ENCODE measurements at places on chromosomes 13 and 19. TPM values are rescaled to one million over a fixed set of nuclear protein-coding genes. Genes with fewer than 3 reads are reported as not detected.

Gene KLHL1
- not detected for total RNA-seq

Gene KCNC3
- total RNA-seq: not detected

Gene ZNF549
- total RNA-seq: 4.7 TPM

Gene MYO16
- under 0.01 TPM for total RNA-seq

Gene PRODH2
- not detected for total RNA-seq

Gene BST2
- 0.47 TPM for total RNA-seq

Gene NPAS1
- total RNA-seq: 0.46 TPM

Gene GPR180
- total RNA-seq: 10.1 TPM

Gene CLDND2
- not detected for total RNA-seq

Gene SOX1
- total RNA-seq: not detected

Gene SH2D3A
- 97.6 TPM for total RNA-seq

Gene SPATA13
- 0.23 TPM for total RNA-seq

Gene TRAPPC5
- total RNA-seq: 121 TPM

Gene GFY
- total RNA-seq: not detected

Gene DCT
- total RNA-seq: not detected

Gene RNF17
- total RNA-seq: not detected

Gene MEIOSIN
- total RNA-seq: not detected

Gene MAG
- not detected for total RNA-seq

Gene AMER2
- not detected for total RNA-seq

Gene PTH2
- not detected for total RNA-seq

Gene GPR183
- not detected for total RNA-seq

Gene ACTN4
- total RNA-seq: 403 TPM

Gene SMIM44
- not detected for total RNA-seq

Gene RNF113B
- total RNA-seq: not detected

Gene PCP2
- total RNA-seq: not detected

Gene CATSPERD
- total RNA-seq: not detected

Gene NFIX
- 16.7 TPM for total RNA-seq

Gene PSG6
- not detected for total RNA-seq

Gene CACNG7
- not detected for total RNA-seq

Gene SLC46A3
- 4.6 TPM for total RNA-seq

All from hair follicular keratinocyte (primary cell).